ENCODE measurements at places on chromosomes 5 and 9.

GRCh38 chr5:66958980-66959641 is 237.5 kb downstream of the CD180 start:
- DNase-seq, result no peak

- no peak for DNase-seq
These were observed 27.0 kb downstream of the SPACA9 start for GRCh38 chr9:132905726-132906125.

DNA sequence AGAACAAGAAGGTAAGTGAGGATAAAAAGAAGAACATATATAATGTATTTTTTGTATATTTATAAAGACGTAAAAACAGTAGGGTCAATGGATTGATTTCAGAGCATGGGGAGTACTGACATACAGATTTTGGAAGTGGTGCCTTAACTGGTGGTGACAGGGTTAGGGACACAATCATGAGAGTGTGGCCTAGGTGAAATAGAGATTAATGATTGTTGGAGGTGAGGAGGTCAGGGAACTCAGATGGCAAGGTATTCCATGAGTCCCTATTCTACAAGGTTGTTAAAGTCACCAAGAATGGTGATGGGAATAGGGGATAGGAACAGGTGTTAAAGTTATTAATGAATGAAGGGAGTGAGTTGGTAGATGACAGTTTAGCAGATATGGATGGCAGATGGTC is 210.8 kb downstream of the SEMA6A start:
- DNase-seq, result no peak

GRCh38 chr5:109885205-109885604 is 195.5 kb downstream of the MAN2A1 start:
- DNase-seq, result no peak

DNA sequence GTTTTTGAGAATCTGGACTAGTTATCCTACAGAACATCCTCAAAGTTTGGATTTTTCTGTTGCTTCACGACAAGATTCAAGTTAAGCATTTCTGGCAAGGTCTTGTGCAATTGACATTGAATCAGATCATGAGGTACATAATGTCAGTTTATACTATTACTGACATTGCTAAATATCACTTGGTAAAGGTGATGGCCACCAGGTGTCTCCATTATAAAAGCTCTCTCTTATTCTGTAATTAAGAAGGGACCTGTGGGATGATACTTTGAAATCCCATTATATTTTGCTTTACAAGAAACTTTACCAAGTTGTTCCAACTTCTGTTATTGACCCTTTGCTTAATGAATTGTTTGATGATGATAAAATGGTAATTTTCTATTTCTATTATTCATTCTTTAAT is 131.0 kb upstream of the ASTN2 start:
- no peak for DNase-seq

GRCh38 chr5:145246961-145247744 is 588.0 kb downstream of the PRELID2 start:
- DNase-seq, result no peak

- DNase-seq, result no peak
These were observed 25.1 kb downstream of the PDGFRB start for GRCh38 chr5:150130493-150130922.

DNA sequence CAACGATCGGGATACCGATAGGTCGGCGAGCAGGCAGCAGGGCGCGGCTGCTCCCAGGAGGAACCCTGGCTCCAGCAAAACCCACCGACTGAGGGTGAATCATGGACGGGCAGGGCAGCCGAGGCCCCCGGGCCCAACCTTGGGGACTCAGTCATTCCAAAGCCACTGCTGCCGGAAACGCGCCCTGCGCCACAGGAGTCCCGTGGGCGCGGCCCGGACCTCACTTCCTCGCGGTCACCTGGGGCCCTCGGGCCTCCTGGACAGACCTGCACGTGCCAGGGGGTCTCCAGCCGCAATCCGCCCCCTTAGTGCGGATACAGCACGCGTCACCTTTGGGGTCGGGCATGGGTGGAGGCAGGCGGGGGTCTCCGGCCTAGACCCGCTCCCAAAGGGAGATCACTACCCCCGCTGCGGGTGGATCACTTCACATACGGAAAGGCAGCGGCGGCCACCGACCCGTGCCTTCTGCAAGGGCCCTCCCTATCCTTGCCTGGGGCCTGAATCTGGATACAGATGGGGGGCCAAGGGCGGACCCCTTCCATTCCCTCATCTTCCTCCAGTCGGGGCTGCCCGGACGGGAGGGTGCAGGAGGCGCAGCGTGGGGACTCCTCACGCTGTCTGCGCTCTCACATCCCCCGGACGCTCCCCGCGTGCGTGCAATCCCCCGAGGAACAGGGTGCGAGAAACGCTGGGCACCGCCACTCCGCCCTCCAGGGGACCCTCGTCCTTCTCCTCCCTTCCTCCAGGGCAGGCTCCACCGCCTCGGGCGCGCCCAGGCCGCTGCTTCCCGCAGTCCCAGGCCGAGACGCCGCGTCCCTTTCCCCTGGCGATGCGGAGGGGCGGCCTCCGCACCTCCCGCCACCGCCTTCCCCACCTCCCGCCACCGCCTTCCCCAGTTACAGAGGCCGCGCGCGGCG is 586 bp downstream of the TXN start:
- DNase-seq, result peak; percentile 52

DNA sequence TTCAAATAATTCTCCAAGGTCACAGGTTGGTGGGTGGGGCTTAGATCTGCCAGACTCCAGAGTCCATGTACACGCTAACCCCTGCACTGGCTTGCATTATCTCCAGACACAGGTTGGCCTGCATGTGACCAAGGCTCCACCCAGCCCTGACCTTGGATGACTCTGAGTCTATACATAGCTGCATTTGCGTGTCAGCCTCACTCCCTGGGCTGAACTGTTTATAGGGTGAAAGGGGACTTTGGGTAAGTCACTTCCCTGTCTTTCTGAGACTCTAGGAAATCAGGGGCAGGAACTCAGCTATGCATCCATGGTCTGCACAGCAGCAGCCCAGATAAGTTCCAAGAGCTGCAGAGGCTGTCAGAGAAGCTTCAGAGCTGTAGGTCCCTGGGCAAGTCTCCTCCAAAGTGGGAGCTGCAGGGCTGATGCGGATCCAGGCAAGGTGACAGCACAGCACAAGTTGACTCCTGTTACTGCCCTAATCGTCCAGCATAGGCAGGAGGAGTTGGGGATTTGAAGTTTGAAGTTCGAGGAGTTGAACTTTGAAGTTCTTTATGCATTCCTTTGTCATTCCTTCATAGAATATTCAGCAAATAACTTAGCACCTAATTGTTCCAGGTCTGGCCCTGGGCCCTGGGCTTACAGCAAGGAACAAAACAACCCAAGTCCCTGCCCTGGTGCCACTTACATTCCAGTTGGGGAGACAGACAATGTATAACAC is 53.4 kb downstream of the SLC22A5 start:
- no peak for DNase-seq

GRCh38 chr5:148336704-148337435 is 1.5 kb downstream of the SPINK9 start:
- no peak for DNase-seq

DNA sequence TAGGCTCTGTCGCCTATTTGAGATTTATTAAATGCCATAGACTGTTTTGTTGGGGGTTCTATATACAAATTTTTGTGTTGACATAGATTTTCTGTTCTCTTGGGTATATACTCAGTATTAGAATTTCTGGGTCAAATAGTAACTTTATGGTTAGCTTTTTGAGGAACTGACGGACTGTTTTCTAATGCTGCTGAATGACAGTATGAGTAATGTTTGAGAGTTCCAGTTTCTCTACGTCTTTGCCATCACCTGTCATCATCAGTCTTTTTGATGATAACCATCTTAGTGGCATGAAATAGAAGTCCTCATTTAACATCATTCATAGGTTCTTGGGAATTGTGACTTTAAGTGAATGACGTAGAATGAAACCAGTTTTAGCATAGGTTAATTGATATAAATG is 60.1 kb downstream of the CCDC171 start:
- DNase-seq, result no peak

DNA sequence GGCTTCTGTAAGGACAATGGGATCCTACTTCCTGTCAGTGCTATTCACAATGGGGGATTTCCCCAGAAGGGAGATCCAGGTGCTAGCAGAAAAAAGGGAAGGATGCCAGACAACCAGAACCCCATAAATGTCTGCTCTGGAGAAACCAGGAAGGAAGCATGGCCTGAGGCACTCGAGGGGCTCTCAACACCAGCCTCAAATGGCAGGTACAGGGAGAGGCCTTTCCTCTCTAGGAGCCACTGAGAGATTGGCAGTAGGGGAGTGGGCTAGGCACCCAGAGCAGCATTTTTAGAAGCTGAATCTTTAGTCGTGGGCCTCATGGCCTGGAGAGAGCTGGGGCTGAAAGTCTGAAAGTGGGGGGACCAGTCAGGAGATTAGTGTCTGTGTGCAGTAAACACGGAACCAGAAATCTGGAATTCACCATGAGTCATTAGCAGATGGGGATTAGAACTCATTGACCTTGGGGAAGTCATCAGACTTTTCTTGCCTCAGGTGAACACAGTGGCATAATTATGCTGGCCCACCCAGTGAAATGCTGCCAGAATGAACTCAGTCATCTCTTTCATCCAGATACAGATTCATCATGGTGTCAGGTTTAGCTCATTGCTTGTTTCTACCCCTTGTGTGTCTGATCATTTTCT is 28.3 kb downstream of the ARHGEF28 start:
- no peak for DNase-seq

- DNase-seq, result no peak
These were observed 26.8 kb upstream of the GARNL3 start for GRCh38 chr9:127237801-127238200.

DNA sequence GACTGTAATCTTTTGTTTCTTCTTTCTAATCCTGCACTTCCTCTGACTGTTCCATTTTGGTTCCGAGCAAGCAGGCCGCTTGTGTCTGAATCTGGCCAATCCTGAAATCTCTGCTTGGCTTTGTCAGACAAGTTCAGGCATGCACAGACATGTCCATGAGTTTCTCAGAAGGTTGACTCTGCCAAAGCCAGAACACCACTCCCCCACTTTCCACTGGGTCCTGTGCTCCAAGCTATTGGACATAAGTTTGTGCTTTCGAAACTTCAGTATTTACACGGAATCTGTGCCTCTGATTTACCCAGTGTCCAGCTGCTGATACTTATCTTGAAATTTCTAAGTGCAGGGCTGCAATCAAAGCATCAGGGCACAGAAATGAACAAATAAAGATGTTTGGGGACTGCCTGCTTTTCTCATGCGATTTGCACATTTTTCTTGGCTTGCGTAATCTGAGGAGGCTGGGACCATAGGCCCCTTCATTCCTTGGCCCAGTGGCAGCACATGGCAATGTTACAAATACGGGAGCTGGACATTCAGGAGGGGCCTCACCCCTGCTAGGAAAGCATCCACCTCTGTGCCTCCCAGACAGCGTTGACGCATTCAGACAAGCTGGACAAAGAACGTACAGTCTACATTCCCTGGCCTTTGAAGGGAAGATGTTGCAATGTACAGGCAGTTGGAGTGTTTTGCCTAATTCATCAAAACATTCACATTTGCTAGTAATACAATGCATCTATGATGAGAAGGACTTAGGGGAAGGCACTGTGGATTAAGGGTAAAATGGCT is 209.2 kb upstream of the PAPPA start:
- no peak for DNase-seq

GRCh38 chr9:104482921-104483570 is 21.0 kb upstream of the OR13F1 start:
- DNase-seq, result no peak

DNA sequence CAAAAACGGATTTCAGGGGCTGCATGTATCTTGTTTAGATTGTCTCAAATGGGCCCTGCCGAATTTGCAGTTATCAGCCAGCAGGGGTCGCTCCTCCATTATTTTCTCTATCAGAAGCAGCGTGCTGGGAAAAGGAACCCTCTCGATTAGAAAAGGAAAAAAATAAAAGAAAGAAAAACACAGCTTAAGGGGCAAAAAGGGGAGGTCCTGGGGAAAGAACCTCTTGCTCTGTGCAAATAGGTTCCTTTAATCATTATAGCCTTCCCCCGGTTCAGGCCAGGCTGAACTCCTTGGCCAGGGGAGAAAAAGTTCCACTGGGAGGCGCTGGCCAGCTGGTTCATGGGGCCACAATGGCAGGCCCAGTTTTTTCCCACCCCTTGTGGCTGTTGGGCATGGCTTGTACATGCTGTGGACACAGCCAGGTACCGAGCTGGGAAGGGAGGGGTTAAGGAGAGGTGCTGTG is 25.0 kb upstream of the CAPSL start:
- DNase-seq, result peak; percentile 18

All from stimulated activated CD4-positive, alpha-beta T cell treated with anti-CD3 and anti-CD28 coated beads, Interleukin-2, amount 100 ng/mL, for 48 hours (primary cell).